ENCODE measurements at places on chromosomes 3 and 15.

GRCh38 chr3:1551741-1552140 lies 458.9 kb downstream of the CNTN6 start:
- no peak for DNase-seq

DNA sequence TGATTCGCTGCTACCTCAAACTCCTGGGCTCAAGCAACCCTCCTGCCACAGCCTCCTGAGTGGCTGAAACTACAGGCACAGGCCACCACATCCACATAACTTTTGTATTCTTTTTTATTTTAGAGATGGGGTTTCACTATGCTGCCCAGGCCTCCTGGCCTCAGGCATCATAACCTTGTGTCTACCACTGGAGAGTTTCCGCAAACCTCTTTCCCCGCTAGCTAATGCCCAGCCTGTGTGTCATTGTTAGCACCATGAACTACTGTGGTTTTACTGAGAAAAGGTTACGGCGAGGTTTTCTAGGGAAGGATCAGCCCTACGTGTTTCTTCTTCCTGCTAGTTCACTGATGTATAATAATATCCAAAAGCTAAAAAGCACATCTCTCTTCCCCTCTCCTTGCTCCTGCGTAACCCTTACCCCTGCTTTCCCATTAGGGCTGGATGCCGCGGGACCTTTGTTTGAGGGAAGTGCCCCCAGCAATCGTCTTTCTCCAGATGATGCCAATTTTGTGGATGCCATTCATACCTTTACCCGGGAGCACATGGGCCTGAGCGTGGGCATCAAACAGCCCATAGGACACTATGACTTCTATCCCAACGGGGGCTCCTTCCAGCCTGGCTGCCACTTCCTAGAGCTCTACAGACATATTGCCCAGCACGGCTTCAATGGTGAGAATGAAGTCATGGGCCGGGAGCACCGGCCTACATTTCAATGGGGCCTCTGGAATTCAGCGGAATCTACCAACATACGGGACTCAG lies 113.7 kb downstream of the LIPC start:
- no peak for DNase-seq

- DNase-seq: no peak
Measured at GRCh38 chr3:126279853-126280252, 77.4 kb downstream of the KLF15 start.

DNA sequence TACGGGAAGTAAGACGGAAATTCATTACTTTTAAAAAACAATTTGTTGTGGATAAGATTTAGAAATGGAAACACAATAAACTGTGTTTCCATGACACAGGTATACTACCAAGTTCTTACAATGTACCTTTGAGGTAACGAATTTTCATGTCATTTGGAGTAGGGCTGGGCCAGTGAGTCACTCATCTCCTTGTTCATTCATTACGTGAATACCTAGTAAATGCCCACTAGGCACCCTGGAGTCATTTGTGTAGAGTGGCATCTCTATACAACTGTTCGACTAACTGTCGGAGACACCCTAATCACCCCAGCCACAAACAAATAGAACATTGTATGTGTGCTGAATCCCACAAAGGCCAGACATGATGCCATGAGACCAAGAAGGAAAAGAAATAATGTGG lies 94.8 kb downstream of the IGF1R start:
- DNase-seq: no peak

DNA sequence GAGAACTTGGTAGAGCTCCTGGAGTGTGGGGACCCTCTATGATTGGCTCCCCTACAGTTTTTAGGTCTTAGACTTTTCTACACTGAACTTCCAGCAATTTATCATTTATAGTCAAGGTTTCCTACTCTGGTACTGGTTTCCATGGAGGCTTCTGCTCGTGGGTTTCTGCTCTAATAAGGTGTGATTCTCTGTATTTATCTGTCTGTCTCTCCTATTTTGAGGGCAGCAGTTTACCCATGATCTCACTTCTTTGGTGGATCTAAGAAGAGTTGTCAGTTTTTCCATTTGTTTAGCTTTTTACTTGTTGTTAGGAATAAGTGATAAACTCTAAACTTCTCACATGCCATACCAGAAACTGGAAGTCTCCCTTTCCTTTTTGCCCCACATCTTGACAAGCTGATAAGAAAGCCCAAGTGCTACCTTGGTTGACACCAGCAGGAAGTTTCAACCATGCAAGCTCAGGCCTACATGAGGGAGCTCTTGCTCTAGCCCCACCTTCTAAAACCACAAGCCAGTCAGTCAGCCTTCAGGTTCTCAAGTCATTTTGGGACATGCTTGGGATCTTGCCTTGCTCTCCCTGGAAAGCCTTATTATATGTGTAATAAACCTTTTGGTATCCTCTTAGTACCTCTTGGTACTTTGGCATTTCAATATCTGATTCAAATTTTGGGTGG lies 10.0 kb downstream of the TIMMDC1 start:
- no peak for DNase-seq

DNA sequence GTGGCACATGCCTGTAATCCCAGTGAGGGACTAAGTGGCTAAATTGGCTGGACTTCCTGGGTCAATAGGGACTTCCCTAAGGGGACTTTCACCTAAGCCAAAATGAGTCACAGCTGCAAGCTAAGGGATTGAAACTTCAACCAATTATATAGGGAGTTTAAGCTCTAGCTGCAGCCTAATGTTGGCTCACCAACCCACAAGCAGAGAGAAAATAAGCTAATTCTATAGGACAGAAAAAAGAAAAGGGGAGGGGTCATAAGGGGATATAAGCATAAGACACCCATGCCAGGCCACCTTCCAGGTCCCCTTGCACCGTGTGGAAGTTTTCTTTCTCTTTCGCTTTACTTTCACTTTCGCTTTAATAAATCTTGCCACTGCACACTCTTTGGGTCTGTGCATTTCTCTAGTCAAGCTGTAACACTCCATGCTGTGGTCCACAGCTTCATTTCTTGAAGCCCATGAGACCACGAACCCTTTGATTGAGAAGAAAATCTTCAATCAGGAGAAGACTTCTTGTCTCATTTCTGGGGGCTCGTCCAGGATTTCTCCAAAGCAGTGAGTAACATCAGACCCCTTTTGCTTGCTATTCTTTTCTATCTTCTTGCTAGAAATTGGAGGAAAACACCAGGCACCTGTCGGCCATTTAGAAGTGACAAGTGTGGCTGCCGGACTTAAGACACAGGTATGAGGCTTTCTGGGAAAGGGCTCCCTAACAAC lies 192.3 kb downstream of the IGSF11 start:
- DNase-seq: no peak

- no peak for DNase-seq
Measured at GRCh38 chr3:122800031-122800430, 5.2 kb downstream of the SLC49A4 start.

- DNase-seq: no peak
Measured at GRCh38 chr3:156637480-156638022, 36.8 kb upstream of the TIPARP start.

DNA sequence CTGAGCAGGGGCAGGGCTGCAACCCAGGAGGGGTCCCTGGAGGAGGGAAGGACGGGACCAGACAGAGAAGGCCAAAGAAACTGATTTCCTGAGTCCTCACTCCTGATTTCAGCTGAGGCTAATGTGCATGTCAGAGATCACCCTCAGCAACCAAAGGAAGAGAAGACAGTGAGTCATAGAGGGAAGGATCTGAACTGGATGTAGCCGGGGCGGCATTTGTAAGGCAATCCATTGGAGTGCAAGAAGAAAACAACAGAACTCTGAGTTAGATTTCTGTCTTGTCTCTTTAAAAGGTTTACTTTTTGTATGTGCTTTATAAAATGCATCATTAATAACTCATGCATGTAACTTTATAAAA lies 105.3 kb upstream of the AGBL1 start:
- no peak for DNase-seq

DNA sequence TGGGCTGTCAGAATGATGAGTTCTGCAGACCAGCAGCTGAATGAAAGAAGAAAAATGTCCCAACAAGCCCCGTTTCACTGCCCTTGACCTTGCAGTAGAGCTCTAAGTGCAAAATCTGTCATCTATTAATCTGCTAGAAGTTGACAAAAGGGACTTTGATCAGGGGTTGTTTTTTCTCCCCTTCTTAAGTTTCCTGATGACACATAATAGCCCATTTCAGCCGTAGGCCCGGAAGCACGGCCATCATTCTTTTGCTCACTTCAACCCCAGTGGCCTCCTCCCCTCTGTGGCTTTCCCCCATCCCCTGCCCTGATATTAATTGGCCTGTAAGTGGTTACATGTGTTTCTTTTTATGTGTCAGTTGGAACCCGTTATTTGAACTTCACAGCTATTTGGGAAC lies 298.9 kb downstream of the RPLP1 start:
- no peak for DNase-seq

DNA sequence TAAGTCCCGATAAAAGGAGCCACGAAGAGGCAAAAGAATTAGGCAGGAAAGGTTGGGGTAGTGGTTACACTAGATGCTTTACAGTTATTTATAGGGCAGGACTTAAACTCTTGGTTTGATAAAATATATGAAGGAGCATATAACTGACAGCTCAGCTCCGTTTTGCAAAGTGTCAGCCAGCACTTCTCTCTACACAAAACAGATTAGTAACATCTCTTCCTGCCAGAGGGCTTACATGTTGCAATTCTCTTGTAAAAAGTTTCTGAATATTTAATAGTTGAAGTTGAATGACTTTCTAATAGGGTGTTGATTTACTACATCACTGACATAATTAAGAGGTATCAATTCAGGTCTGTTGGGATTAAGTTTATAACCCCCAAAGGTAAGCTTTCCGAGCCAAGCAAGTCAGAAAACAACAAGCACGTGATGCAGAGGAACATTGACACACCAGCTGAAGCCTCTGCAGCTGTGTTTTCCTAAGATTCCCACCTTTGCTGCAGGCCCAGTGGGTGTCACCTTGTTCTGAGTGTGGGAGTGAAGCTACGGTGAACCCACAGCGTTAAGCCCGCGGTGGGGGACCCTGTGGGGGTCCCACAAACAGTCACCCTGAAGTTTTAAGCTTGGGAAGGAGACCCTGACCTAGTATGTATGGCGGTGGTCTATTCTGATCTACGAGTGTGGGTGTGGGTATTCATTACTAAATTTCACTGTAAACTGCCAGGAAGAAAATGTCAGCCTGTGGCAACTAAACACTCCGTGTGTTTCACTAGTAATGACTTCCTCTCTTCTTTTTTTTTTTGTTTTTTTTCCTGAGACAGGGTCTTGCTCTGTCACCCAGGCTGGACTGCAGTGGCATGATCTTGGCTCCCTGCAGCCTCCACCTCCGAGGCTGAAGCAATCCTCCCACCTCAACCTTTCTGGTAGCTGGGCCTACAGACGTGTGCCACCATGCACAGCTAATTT lies 22.0 kb upstream of the ATP13A3 start:
- no peak for DNase-seq

DNA sequence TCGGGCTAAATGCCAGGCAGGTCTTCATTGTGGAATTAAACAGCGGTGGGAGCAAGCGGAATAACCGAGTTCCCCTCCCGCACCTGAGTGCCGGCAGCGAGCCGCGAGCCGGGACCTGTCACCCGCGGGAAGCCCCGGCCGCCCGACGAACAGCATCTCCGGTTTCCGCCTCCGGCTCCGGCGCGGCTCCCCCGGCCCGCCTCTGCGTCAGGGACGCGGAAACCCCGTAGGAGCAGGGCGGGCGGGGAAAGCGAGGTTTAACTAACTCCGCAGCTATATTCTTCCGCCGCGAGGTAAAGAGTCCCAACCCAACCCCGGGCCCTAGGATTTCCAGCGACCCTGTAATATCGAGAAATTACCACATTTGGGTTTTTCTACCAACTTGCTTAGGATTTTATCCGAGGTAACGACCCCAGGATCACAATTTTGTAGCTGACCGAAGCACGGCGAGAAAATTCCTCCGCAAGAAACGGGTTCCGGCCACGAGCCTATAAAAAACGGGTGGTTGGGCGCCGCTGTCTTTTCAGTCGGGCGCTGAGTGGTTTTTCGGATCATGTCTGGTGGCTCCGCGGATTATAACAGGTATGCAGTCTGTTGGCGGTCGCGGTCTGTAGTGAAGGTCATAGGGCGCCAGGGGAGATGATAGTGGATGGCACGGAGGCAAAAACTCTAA lies at the start of gene EIF4A2:
EIF4A2 (plus strand) TSS at position 520 of the 673 bp plus-strand sequence; CDS start at position 554, 34 bp downstream.
- DNase-seq: peak; percentile 93
